ENCODE measurements at places on chromosomes 6 and 20.

DNA sequence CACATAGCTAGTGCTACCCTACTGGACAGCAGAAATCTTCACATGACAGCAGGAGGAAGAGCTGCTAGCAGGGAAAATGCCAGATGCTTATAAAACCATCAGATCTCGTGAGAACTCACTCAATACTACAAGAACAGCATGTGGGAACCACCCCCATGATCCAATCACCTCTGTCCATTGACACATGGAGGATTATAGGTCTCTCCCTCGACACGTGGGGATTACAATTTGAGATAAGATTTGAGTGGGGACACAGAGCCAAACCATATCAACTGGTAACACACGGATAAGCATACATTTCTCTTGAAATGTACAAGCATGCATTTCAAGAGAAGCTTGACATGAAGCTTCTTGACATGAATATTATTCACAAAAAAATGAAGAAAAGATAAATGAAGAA lies 64.1 kb downstream of the MMS22L start:
- DNase-seq = no peak

- DNase-seq = no peak
Measured at GRCh38 chr6:151738267-151738666, 69.2 kb upstream of the ESR1 start.

GRCh38 chr20:1637755-1638154 lies 17.9 kb upstream of the SIRPB1 start:
- DNase-seq = no peak

DNA sequence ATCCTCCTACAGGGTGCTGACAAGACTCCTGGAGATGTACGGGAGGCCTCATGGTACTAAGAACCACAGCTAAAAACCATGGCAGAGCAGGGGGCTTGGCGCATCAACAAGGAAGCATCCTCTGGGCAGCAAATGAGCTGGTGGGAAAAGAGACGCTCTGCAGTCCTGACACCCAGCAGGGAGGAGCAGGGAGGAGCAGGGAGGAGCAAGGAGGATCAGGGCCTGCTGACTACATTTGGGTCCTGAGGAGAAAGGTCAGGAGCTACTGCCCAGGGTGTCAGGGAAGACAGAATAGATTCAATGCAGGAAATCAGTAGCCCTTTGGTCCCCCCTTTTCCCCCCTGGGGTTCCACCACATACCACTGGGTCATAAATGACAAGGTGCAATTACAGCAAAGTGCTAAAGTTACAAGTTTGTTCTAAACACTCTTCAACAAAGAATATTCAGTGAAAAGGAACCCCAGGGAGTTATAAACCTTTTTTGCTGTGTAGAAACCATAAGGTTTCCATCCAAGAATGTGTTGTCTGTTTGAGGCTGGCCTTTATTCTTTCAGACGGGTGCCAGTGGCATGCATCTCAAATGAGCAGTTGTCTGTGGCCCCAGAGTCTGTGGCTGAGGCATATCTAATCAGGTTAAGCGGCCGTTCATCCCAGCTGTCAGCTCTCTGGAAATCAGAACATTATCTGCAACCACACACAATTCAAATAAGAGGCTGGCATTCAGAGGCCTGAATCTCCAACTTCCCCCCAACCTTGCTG lies 325.0 kb downstream of the CDC5L start:
- no peak for DNase-seq

DNA sequence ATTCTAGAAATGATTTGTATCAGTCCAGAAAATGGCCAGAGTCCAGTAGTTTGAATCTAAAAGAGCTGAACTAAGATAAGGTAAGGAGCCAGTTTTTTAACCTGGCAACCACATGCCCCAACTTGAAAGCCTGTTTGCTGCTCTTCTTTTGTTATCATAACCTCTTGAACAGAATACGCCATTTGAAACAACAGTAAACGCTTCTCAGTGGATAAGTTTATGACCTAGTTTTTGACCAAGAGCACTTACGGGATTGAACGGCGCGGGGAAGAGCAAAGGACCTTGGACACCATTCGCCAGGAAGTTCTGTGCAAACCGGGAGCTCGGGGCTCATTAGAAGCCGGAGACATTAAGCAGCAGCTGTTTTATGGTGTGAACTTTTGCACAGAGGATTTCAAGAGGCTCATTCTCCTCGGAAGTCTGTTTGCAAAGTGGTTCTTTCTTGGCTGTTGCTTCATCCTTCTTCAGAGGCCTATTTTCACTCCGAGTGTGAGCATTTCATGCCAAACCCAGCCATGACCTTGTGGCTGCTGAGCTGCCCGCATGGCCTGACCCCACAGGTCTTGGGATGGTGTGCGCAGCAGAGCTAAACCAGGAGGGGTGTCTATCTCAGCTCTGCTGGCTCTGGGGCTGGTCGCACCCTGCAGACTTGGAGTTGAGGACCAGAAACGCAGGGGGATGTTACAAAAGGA lies 215.1 kb downstream of the SOX4 start:
- DNase-seq = no peak

GRCh38 chr6:136528477-136528876 lies 21.7 kb downstream of the MAP7 start:
- no peak for DNase-seq

DNA sequence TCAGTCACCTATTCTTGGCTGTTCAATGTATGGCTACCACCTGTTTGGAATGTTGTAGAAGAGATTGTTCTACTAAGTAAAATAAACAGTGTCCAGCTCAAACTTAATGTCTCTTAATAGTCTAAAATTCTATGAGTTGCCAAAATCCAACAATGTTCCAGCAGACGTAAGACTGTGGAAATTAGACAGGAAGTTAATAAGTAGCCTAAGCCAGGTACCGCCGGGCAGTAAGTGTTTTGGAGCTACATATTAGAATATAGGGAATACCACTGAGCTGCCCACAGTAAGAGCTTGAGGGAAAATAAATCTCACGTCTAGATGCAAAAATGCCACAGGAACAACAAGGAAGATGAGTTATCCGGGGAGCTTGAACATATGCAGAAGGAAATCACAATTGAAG lies 7.8 kb upstream of the MANEA start:
- no peak for DNase-seq

DNA sequence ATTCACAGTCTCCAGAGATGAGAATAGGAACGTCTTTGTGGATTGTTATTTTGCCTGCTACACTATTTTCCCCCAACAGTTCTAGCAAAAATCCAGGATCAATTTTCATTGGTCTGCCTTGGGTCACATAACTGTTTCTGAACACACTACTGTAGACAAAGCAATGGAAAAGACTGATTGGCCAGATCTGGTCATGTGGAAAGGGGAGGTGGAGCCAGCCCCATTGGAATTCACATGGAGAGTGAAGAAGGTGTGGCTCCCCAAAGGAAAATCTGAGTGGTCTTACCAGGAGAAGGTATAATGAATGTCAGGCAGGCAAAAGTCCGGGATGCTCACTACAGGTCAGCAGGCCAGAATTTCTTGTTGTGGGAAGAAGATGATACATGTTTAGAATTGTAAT lies 9.5 kb upstream of the TP53RK start:
- no peak for DNase-seq

DNA sequence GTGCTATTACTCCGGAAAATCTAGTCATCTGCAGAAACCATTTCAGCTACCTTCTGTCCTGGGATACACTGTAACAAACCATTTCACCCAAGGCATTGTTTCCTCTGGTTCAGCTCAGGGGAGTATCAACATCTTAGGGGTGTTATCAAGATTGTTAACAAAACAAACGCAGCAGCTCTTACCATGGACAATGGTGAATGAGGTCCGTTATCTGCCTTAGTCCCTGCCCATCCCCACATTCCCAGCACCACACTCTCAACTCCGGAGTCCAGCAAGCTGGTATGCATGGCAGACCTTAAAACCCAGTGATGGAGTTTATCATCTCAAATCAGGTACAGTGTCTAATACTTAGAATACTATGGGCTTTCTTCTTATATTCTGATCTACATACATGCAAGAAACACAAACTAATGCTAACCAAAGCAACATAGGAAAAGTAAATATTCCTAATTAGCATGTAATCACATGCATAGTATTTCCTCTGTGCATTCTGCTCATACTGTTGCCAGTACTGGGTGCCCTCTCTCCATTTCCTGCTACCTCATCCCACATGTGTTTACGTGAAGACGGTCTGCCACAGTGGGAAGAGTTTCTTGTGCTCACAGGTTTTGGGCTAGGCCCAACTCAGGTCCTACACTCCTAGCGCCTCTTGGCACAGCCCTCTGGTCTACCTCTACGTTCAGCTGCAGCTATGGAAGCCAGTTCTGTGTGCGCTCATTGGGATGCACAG lies 123.9 kb downstream of the DTNBP1 start:
- DNase-seq = no peak

- DNase-seq = no peak
Measured at GRCh38 chr6:36242161-36242560, 27.7 kb upstream of the PNPLA1 start.

GRCh38 chr20:44657875-44658274 lies 6.4 kb upstream of the ADA start:
- DNase-seq = no peak

- no peak for DNase-seq
Measured at GRCh38 chr6:39617026-39617425, 108.2 kb downstream of the KIF6 start.

GRCh38 chr6:125198398-125198937 lies 44.9 kb downstream of the TPD52L1 start:
- no peak for DNase-seq

DNA sequence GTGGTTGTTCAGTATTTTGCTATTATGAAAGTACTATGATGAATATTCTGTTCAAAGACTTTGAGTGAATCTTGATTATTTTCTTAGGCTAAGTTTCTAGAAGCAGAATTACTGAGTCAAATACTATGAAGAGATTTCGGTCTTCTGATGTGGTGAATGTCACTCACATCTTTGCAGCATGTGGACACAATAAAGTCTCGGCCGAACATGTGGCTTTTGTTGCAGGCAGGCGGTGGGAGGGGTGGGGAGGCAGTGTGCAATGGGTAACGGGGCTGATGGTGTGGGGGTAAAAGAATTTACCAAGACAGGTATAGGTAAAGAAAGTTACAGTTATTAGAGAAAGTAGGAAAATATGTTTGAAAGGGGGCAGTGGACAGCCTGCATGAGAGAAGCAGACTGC lies 156.4 kb upstream of the DTNBP1 start:
- no peak for DNase-seq

DNA sequence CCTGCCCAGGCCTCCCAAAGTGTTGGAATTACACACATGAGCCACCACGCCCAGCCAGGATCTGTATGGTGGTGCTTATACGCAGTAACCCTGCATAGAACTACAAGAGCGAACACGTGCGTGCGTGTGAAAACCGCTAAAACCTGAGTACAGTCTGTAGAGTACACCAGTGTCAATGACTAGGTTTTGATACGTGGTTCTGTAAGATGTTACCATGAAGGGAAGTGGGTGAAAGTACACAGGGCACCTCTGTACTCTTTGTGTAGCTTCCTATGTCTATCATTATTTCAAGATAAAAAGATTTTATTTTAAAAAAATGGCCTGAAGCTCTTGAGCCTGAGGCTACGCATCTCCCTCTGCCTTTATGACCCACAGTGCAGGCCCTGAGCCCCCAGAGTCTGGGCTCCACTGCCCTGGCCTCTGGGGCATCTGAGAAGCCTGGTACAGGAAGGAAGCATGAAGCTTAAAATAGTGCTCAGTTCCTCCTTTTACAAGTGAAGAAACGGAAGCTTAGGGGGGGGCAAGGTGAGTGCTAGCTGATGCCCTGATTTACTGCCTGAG lies 21.6 kb downstream of the LY86 start:
- DNase-seq = peak; percentile 52

- no peak for DNase-seq
Measured at GRCh38 chr6:168385037-168385759, 55.8 kb upstream of the SMOC2 start.

DNA sequence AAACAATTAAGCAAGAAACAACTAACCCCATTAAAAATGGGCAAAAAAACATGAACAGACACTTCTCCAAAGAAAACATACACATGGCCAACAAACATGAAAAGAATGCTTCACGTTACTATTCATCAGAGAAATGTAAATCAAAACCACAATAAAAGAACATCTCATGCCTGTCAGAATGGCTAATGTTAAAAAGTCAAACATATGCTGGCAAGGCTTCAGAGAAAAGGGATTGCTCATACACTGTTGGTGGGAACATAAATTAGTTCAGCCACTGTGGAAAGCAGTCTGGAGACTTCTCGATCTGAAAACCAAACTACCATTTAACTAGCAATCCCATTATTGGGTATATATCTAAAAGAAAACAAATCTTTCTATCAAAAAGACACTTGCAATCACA lies 217.5 kb downstream of the TINAG start:
- DNase-seq = no peak

DNA sequence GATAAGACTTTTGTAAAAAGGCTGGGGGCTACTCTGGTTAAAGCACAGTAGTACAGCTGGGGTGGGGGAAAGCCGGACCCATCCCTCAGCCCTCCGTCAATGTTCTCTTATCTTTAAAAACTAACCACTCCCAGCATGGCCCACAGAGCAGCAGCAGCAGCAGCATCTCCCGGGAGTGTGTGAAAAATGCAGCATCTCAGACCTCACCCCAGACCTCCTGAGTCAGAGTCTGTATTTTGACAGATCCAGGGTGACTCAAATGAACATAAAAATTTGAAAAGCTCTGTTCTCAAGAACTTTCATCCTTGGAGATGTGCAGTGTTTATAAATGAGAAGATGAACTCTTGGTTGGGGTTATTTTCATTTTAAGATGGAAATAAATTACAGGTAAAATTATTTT lies 277.7 kb upstream of the ECI2 start:
- DNase-seq = no peak

DNA sequence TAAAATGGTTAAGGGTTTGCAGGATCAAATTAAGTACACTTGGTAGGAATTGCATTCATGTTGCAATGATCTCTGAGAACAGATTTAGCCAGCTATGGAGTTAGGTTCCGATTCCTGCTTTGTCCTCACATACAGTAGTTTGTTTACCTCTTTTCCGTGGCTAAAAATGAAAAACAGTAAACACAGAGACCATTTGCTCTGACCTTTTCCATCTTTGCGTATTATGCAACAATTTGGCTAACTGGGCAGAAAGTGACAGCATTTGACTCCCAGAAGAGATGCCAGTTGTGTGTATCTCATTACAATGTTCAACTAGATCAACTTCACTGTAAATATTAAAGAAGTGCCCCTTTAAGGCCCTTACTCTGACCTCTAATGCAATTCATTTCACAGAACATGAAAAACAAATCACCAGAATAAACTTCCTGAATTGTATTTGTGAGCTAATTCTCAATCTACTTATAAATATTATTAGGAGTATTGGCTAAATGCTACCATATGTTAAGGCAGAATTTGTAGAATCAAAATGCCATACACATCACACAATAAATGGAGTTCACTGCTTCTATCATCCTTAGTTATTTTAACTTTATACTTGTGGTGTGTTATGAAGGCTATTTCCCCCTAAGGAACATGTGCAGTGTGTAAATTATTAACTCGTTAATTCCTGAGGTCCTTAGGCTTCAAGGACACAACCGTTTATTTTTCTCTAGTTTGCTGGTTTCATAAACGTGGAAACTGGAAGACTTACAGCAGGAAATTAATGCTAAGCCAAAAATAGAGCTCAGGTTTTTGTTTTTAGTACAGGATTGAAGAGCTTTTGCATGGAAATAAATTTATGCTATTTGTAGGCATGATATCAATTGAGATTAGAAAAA lies 380.7 kb upstream of the CITED2 start:
- DNase-seq = no peak
